ENCODE measurements at places on chromosomes 13 and 19. TPM values are rescaled to one million over a fixed set of nuclear protein-coding genes. Genes with fewer than 3 reads are reported as not detected.
A peak's percentile ranks its signal among the peaks of the same experiment; 100 is the strongest.

Gene C19orf73
- 2.7 TPM for polyA plus RNA-seq

Gene CA11
- polyA plus RNA-seq, result 48.6 TPM

Gene KLK1
- polyA plus RNA-seq, result 6.6 TPM

Gene CPB2
- polyA plus RNA-seq, result 25.6 TPM

Gene ZNF563
- polyA plus RNA-seq, result 9.7 TPM

GRCh38 chr19:50510700-50511068 is 307 bp downstream of the JOSD2 start:
- DNase-seq, result no peak

DNA sequence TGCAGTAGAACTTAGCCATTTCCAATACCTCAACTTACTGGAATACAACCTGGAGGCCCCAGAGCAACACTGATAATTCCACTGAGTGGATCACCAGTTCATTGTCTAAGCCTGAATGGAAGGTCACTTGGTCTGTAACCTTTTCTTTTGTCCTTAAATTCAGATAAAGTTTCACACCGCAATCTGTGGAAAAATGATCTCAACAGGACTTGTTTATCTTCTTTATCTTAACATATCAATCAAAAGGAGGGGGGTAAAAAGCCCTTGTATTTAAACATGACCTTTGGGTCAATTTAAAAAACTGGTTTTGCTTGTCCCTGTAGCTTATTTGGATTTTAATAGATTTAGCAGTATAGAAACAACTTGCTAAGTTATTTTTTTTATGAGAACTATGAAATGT is 21.6 kb downstream of the SAE1 start:
- DNase-seq, result no peak

- no peak for DNase-seq
These were observed 525.9 kb downstream of the FGF9 start for GRCh38 chr13:22196777-22197176.

- DNase-seq, result peak; percentile 92
These were observed 3.5 kb downstream of the ANGPTL4 start for GRCh38 chr19:8367327-8368001.

- no peak for DNase-seq
These were observed 32.2 kb downstream of the ANKRD27 start for GRCh38 chr19:32642771-32643170.

DNA sequence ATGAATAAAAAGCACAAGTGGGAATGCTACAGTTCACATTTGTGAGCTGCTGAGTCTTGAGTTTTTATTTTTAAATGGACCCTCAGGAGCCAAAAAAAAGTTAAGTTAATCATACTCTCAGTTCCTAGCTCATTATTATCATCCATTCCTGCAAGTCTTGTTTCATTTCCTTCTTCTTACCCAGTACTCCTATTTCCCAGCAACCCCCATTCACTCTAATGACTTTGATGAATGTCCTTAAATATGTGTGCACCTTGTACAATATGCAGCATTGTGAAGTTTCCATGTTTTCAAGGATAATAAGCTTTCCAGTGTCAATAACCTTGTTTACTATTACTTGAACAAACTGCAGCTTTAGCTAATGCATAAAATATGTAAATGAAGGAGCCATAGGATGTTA is 366.2 kb downstream of the DCT start:
- no peak for DNase-seq

GRCh38 chr13:45101327-45102018 is 18.8 kb upstream of the GTF2F2 start:
- no peak for DNase-seq

DNA sequence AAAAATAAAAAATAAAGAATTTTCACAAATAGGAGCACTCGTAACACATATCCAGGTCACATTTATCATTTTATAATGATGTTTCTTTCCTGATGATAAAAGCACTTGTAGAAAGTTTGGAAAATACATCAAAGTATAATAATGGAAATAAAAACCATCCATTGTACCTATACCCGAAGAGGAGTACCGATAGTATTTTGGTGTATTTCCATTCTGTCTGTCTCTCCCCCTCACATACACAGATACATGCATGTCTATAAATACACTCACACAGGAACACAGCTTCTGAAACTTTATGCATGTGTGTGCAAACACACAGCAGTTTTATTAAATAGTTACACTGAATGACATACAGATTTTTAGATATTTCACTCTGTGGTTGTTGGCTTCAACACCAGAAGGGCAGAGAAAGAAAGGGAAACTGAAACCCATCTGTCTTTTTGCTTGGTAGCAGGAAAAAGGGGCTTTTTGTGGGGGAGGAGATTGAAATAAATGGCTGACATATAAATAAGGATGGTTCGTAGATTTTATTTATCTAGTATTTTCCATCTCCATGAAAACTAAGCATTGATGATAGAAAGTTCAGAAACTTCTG is 114.8 kb downstream of the LRCH1 start:
- DNase-seq, result no peak
